Breast epithelium (tissue), 4 donors: ENCODE measurements at places on chromosomes 12 and 14. TPM values are rescaled to one million over a fixed set of nuclear protein-coding genes. Genes with fewer than 3 reads are reported as not detected.

GRCh38 chr12:91574391-91574790, 391.8 kb upstream of the DCN start:
- no peak for DNase-seq

- no peak for DNase-seq
Observed at GRCh38 chr14:31038521-31039166, 12.5 kb upstream of the STRN3 start.

DNA sequence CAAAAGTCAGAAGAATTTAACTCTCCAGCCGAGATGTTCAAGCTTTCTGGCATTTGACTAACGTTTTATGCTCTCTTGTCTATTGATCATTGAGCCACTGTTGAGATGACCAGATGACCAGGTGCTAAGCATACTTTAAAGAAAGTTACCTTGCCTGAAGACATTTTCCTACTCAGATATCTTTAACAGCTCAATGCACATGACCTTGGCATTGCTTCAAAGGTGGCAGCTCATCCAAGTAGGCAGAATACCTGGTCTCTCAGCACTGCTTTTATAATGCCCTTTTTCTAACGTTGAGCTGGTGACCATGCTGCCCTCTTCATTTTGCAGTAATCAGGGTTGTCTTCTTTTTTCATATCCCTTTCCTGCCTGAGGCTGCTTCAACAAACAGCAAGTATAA, 358.1 kb downstream of the RAD51B start:
- DNase-seq: no peak

DNA sequence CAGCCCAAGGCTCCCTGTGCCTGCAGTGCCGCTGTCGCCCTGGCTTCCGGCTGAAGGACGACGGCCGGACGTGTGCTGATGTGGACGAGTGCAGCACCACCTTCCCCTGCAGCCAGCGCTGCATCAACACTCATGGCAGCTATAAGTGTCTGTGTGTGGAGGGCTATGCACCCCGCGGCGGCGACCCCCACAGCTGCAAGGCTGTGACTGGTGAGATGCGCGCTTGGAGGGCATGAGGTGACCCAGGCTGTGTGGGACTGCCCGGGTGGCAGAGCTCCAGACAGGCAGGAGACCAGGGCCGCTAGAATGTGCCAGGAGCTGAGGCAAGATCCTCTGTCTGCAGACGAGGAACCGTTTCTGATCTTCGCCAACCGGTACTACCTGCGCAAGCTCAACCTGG, 19.6 kb upstream of the NXPH4 start:
- DNase-seq: no peak

DNA sequence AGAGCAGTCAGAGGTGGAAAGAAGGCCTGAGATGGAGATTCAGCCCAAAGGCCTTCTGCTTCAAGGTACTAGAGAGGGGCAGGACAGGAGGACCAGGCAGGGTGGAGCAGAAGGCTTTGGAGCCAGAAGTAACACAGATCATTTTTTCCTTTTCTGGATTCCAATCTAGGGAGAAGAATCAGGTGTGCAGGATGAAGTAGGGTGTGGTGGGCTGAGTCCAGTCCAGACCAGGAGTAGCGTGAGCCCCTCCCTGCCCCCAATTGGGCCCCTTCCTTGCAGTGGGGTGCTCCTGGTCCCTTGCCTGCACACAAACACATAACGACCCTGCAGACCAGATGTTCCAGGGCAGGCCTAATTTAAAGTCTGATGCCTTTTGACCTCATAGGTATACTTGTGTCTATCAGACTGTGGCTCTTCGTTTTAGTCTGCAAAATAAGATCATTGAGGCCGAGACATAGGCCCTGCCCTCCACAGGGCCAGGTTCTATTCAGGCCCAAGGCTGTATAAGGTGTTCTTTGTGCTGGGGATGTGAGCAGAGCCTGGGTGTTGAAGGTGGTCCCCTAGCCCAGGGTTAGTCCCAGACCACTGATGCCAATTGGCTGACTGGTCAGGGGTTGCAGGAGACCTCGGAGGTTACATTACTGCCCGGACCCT, 1.0 kb upstream of the NYNRIN start:
- DNase-seq: no peak

- no peak for DNase-seq
Observed at GRCh38 chr14:96145116-96145864, 59.3 kb upstream of the BDKRB2 start.

DNA sequence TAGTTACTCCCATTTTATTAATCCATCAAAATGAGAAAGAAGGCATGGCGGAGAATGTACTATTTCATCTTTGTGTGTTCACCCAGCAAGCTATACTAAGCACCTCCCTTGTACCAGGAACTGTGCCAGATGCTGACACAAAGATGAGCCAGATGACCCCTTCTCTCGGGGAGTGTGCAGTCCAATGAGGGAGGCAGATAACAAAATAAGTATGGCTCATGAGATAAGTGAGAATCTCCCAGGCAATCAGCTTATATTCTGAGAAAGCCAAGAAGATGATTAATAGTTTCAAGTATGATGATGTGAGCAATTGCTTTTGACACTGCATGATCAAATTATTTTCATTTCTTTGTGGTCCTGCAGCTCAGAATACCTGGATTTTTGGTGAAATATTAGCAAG, 1.3 kb upstream of the TMEM233 start:
- DNase-seq: no peak

DNA sequence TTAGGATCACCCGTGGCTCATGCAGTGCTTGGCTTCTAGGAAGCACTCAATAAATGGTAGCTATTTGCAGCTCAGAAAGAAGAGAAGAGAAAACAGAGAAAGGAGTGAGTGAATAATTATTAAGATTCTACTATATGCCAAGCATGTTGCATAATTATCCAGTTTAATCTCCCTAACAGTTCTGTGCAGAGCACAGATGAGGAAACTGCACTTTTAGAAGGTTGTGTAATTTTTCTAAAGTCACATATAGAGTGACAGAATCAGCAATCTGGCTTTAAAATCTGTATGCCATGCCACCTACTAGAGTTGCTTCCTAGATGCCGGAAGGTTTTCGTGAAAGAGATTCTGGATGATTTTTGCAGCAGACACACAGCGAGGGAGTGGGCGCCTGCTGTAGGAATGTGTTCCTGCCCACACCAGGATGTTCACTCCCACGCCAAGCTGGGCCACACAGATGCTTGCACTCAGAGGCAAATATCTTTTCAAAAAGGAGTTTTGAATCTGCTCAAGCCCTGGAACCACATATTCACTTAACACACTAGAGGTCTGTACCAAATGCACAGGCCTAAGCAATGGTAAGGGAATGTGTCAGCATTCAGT, 50.2 kb upstream of the SMCO2 start:
- no peak for DNase-seq

DNA sequence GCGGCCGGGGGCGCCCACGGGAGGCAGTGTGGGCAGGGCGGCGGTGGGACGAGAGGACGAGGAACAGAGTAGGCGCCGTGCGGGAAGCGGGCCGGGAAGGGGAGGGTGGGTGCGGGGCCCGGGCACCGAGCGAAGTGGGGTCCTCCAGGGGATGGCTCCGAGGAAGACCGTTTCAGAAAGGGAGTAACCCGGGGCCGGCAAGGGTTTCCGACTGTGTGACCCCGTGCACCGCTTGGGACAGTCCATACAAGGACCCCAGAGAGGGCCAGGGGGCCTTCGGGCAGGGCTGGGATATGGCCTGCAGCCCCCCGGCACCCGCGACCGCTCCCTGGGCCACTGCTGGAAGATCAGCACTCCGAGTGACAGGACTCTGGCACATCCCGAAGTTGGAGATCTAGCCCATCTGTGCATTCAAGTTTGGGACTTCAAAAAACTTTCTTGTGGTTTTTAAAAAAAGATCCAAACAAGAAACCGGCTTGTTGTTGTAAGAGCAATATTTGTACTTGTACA, 448 bp downstream of the TSPAN9 start:
- peak; percentile 26 for DNase-seq

DNA sequence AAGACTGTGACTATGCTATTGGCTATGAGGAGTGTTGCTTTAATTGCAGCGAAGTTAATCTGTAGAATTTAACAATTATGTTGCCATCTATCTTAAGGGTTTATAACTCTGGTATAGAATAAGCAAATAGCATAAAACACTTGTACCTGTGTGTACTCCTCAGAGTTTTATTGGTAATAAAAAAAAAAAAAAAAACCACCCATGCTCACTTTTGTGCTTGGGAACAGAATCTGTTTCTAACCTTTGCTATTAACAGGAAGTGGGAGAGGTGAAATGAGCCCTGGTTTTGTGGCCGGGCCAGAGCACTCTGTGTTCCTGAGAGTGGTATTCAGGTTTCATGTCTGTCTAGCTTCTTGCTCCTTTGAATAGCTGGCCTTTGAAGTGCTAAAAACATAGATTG, 53.1 kb downstream of the PDE3A start:
- no peak for DNase-seq

DNA sequence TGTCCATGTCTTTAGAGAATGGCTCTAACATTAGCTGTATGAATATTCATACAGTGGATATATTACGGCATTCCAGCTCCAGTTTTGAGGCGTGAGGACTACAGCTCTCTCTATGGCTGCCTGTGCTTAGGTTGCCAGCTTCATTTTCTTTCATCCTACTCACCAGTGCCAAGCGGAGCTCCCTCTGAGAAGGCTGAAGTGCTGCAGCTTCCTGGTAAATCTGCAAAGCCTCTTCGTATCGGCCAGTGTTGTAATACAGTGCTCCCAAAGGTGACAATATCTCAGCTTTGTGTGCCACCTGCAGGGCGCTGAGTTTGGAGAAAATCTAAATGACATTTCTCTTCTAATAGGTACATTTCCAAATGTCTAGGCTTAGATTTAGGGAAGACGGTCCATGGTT, 19.8 kb upstream of the OVCH1 start:
- no peak for DNase-seq

DNA sequence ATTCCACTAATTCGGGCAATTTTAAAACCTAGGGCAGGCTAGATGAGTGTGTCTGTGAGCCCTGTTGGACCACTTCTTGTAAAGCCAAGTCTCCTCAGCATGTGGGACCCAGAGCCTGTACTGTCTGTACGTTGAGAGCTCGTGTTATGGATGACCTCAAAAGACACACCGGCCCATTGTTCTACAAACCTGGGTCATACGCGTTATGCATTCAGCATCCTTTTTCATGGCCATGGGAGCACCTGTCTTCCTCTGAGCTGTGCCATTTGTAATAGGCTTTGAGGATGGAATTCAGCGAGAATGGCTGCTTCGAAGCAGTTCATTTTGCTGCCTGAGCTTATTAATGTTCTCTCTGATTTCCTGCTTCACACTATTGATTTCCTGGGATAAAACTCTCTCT, 15.0 kb downstream of the WSCD2 start:
- no peak for DNase-seq

Gene AKAP6
- 1.1 TPM for total RNA-seq

Gene GMFB
- 43.3 TPM for total RNA-seq
